ENCODE measurements at places on chromosomes 1 and 21.

- no peak for DNase-seq
These were observed 30.0 kb downstream of the C2CD2 start for GRCh38 chr21:41923631-41924367.

- no peak for DNase-seq
These were observed 77.7 kb downstream of the CC2D1B start for GRCh38 chr1:52288286-52288685.

- DNase-seq: no peak
These were observed 2.8 kb downstream of the MYCL start for GRCh38 chr1:39898648-39899603.

DNA sequence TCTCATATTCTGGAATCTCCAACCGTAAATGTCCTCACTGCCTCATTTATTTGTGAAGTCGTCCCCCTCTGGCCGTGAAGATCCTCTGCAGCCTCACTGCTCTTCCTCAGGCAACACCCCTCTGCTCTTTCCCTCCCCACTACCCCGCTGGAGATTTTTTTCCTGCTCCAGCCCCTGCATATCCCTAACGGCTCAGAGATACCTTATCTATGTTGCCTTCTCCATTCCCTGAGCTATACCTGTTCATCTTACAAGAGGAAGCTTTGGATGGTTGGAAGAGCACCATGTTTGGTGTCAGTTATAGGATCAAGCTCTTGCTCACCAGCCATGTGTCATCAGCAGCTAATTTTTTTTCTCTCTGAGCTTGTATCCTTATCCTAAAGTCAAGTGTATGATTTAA, 26.4 kb downstream of the LRRC8B start:
- no peak for DNase-seq

GRCh38 chr1:55147524-55147923, 67.6 kb downstream of the USP24 start:
- DNase-seq: no peak

- DNase-seq: no peak
These were observed 164.7 kb downstream of the GALNT2 start for GRCh38 chr1:230231774-230232145.

DNA sequence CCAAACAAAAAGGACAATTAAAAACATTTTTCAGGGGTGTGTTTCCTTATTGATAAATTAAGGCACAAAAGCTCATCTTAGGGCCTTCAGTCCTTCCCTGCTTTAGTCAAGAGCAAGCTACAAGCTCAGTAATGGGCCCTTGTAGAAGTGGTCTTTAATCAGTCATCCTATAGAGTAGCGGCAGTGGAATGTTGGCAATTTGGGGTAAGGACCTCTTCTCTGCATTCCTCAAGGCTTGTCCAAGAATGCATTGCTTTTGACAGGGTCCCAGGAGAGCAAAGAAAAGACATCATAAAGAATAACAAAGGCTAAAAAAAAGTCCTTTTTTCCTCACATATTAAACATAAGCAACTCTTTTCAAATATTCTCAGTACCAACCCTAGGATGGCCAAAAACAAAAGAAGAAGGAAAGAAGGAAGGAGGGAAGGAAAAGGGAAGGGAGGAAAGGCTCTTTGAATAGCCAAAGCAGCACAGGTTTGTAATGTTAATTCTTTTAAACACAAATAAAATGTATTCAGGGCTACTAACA, 27.3 kb upstream of the CAMK1G start:
- DNase-seq: no peak

DNA sequence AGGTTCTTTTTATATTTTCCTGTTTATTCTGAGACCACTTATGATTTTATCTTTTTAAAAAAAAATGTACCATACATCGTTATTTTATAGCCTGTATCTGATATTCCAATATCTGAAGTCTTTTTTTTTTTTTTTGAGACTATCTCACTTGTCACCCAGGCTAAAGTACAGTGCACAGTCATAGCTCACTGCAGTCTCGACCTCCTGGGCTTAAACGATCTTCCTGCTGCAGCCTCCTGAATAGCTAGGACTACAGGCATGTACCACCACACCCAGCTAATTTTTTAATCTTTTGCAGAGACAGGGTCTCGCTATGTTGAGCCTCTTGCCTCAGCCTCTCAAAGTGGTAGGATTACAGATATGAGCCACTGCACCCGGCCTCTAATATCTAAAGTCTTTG, 25.1 kb downstream of the BCAR3 start:
- DNase-seq: no peak

All from stimulated activated CD4-positive, alpha-beta T cell treated with anti-CD3 and anti-CD28 coated beads, Interleukin-4, amount 100 ng/mL, for 4 hours (primary cell).